ENCODE measurements at places on chromosomes 7 and 10.

DNA sequence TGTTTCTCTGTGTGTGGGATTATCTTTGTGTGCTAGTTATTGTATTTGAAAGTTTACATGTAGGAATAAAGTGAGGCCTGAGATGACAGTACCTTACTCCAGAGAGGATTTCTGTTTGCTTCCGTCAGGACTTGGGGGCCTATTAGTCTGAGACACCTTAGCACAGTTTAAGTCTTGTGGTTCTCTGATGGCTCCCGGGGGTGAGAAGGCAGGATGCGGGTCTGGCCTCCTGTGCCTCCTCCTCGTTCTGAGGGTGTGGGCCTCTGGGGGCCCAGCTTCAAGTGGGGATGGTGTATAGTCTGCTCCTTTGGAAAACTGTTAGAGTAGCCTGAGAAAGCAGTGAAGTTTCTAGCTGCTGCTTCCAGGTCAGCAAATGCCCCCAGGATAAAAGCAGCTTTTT lies 12.4 kb downstream of the MTURN start:
- no peak for DNase-seq

- no peak for DNase-seq
Observed at GRCh38 chr7:121605317-121605680, 209.2 kb upstream of the FAM3C start.

- DNase-seq: no peak
Observed at GRCh38 chr7:99106411-99106810, 37.5 kb downstream of the SMURF1 start.

DNA sequence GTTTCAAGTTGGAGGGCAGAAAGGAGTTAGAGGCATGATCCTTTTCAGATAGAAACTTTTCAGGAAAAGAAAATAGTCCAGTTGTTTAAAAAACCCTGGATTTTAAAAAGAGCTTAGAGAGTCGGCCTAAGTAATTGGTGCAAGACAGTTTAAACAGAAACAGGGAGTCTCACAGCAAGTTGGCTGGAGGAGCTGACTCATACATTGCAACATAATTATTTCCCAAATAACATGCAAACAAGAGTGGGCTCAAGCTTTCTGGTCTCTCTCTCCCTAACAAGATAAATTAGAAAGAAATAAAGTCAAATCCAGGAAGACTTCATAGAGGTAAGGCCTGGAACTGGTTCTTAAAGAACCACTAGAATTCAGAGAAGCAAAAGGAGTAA lies 100.3 kb upstream of the AGBL3 start:
- DNase-seq: peak; percentile 54

GRCh38 chr10:131035779-131036178 lies 275.7 kb downstream of the TCERG1L start:
- no peak for DNase-seq

- no peak for DNase-seq
Observed at GRCh38 chr7:47574482-47575329, 7.2 kb downstream of the TNS3 start.

DNA sequence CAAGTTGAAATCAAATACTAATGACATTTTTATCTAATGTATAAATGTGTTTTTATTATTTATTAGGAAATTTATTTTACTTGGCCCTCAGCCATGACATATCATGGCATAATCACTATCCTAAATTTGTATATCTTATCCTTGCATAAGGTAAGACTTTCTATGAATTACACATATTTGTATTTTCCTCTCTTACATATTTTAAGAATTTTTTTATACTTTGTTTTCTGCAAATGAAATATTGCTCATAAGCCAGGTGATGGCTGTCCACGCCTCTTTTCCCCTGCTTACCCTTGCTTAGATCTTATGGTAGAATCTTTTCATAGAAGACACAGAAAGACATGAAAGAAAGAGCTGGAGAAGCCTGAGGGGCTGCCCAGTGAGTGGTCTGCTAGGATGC lies 48.2 kb downstream of the IKZF1 start:
- no peak for DNase-seq

DNA sequence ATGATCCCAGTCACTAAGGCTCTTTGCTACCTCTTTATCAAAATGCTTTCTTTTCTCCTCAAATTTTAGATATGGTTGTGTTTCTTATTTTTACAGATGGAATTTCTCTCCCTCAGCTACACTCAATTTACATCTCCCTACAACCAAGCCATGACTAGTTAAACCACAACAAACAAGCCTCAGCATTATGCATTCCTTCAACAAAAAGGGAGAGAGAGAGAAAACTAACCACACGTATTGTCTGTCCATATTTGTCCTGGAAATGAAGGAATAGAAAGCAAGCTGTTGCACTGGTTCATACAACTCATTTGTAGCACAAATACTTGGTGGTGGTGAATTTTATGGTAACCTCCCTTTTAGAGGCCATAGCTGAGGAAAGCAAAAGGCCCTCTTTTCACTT lies 286.4 kb downstream of the AHR start:
- DNase-seq: peak; percentile 49

GRCh38 chr10:112244197-112244596 lies 39.0 kb upstream of the TECTB start:
- no peak for DNase-seq

DNA sequence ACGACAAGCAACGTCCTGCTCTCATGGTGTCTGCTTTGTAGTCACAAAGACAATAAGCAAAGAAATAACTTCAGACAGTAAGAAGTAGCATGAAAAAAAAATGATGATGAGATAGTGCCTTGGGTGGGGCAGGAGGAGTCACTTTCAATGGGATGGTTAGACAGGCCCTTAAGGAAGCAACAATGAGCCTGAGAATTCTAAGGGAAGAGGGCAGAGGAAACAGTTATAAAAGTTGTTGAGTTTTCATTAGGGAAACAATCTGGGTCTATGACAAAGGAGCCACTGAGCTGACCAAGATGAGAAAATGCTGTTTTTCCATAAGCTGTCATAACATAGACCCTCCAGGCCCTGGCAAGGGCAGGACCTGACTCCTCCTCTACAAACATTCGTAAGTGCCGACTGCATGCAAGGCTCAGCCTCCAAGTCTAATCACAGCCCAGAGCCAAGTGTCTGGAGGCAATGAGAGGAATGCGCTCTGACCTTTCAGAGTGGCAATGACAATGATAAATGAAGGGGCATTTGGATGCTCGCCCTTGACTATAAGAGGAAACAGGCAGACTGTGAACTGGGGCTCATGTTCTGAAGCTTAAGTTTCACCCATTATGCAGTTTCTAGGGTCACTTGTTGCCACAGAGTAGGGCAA lies 43.7 kb downstream of the PPP1R3C start:
- peak; percentile 80 for DNase-seq

GRCh38 chr7:107179326-107180164 lies 10.7 kb downstream of the HBP1 start:
- no peak for DNase-seq

- DNase-seq: no peak
Observed at GRCh38 chr10:114393886-114394285, 10.4 kb downstream of the AFAP1L2 start.

DNA sequence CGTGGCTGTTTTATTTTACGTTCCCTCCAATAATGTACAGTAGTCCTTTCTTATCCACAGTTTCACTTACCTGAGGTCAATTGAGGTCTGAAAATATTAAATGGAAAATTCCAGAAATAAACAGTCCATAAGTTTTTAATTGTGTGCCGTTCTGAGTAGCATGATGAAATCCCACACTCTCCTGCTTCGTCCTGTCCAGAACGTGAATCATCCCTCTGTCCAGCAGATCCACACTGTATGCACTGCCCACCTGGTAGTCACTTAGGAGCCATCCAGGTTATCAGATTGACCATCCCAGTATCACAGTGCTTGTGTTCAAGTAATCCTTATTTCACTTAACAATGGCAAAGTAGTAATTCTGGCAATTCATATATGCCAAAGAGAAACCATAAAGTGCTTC lies 46.3 kb downstream of the STARD3NL start:
- DNase-seq: no peak

DNA sequence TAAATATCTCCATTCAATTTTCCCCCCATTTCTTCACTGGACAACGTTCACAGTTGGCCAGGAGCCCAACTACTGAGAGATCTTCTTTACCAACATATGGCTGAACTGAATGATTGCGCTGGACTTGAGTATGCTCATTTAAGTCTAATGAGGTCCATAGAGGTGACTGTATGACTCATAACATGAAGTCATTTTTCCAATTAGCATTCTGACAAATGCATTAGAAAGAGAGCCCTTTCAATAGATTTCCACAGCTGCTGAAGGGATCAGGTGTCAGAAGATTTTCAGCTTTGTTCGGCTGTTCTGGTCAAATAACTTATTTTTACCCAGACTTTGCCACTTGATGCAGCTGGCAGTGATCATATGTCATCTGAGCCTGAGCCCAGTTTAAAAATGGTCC lies 438.0 kb downstream of the ETV1 start:
- DNase-seq: no peak

GRCh38 chr10:27774831-27775230 lies 29.2 kb upstream of the MKX start:
- no peak for DNase-seq

- DNase-seq: no peak
Observed at GRCh38 chr7:137408126-137408525, 64.6 kb upstream of the PTN start.

GRCh38 chr10:103504181-103504783 lies 10.8 kb downstream of the NEURL1 start:
- DNase-seq: no peak

DNA sequence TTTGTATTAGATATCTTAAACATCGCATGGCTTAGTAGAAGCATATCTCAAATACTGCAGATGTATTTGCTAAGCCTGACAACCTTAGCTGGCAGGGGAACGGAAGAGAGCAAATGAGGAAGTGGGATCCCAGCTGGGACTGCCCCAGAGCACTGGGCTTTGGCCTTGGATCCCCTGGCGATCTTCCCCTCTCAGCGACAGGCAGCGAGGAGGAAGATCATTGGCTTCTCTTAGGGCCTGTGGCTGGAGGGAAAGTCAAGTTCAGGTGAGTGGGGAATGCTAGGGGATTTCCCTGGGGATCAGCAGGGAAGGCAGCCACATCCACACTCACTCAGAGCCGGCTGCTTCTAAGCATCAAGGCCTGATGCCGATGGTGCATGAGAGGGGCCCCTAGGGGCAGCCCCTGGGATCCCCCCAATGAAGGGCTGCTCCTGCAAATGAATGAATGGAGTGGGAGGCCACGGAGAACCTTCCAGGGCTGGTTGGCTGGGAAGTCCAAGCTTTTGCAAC lies 42.0 kb downstream of the LYZL2 start:
- no peak for DNase-seq

DNA sequence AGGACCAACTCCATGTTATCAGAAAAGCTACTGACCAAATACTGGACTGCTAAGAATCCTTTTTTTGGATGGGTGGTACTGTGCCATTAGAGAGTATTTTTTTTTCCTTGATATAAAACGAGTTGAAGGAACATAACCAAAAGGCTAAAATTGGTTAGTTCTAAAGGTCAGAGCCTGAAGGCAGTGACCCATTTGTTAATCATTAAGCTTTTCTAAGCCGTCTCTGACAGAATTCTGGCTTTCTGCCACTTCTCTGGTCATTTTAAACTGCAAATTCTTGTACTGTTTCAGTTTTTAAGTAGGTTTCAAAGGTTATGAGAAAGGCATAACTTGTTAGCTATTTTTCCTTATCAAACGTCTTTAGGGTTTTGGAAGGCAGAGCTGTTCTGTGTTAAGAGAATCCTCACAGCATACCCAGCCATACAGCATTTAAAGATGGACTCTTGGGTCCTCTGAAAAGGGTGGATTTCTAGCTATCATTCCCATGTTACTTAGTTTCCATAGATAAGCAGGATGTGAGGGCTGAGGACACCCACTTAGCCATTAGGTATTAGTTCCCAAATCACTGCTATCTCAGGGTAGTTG lies 196.8 kb downstream of the RNLS start:
- DNase-seq: no peak

- DNase-seq: no peak
Observed at GRCh38 chr10:3803295-3803926, 18.4 kb upstream of the KLF6 start.

DNA sequence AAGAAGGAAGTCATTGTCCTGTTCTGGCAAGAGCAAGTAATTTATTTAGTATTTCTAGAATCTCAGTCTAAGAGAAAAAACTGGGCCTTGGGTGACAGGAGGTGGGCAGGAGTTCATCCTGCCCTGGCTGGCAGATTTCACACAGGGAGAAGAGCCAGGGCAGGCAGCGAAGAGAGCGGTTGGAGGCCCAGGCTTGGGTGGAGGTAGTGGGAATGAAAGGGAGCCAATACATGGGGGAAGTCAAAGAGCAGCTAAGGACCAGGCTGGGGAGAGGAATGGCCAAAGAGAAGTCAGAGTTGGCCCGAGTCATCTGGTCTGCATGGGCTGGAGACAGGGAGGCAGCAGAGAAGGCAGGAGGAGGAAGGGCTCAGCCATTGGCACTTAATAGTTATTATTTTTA lies 51.4 kb downstream of the HECW1 start:
- no peak for DNase-seq

GRCh38 chr10:26799342-26799741 lies 61.4 kb downstream of the ABI1 start:
- no peak for DNase-seq

GRCh38 chr10:34029455-34029854 lies 695.0 kb upstream of the NRP1 start:
- no peak for DNase-seq

DNA sequence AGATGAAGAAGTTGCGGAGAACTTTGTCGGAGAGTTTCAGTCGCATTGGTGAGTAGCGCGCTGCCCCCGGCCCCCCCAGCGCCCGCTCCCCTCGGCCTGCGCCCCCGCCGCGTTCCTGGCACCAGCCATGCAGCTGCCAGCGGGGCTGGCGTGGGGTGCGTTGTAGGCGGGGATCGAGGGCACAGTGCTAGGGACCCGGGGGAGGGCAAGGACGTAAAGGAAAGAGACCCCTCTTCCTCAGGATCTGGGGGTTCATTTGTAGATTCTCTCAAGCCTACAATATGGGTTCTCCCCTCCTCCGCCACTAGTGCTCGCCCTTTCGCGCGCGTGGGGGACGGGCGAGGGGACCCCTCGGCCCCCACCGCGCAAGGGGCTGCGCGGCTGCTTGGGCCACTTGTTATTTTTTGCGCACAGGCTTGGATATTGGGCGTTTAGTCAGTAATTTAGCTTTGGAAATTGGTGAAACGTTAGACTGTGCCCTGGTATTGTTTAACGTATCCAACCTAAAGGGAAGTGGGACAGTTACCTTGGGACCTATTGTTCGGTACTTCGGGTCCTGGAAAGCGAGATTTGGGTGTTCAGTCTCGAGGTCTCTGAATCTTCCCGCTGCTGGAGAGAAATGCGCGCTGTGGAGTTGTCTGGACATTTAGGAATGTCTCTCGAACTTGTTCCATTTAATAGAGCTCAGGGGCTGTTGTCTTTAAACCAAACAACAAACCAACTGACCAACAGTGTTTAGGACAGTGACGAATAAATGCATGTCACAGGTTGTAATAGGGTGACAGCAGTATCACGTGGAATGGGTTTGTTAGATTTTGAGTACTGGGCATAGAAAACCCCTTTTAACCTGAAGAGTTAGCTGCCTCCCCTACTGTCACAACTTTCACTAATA lies 796 bp downstream of the CDK14 start:
- DNase-seq: no peak

- DNase-seq: peak; percentile 64
Observed at GRCh38 chr7:135853499-135853898, 104.9 kb upstream of the FAM180A start.

GRCh38 chr10:129934196-129934925 lies 29.7 kb downstream of the EBF3 start:
- no peak for DNase-seq

- no peak for DNase-seq
Observed at GRCh38 chr10:106499448-106499847, 665.1 kb downstream of the SORCS1 start.

Data from GM04503 (cell line).